HCT116 (cell line): ENCODE measurements at places on chromosomes 6 and 20. TPM values are rescaled to one million over a fixed set of nuclear protein-coding genes. Genes with fewer than 3 reads are reported as not detected.

Gene C6orf15
- not detected for total RNA-seq

Gene SLC4A11
- 22.7 TPM for total RNA-seq

Gene HLA-DMA
- 12.1 TPM for total RNA-seq

DNA sequence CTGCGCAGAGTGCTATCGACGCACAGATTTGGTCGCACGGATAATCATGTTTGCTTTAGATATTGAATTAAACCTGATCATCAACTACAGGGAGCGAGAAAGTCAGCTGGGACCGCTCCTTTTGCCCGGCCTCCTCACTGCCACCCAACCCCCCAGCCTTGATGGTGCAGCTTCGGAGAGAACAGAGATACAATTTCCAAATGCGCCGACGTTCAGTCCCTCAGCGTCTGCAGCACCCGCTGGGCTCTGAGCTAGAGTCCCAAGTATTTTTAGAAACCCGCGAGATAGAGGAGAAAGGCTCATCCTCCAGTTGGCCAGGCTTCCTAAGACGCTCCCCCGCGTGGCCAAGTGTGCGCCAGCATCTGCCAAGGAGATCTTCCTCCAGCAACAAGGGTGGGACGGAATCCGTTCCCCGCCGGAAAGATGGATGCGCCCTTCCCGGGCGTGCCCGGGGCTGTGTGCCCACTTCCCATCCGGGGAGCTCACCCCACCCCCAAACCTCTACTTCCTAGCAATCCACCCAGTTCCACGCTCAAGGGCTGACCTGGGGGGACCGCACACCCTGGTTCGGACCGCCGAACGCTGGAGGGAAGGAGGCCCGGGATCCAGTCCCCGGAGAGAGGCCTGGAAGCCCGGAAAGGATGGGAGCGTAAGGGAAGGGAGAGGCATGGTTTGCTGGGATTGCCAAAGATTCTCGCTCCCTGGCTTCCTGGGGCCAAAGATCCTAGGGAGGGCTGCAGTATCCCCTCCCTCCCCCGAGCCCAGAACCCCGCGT is 4.1 kb downstream of the NKX2-2 start:
- no peak for DNase-seq
